ENCODE measurements at places on chromosomes 13 and 19.

DNA sequence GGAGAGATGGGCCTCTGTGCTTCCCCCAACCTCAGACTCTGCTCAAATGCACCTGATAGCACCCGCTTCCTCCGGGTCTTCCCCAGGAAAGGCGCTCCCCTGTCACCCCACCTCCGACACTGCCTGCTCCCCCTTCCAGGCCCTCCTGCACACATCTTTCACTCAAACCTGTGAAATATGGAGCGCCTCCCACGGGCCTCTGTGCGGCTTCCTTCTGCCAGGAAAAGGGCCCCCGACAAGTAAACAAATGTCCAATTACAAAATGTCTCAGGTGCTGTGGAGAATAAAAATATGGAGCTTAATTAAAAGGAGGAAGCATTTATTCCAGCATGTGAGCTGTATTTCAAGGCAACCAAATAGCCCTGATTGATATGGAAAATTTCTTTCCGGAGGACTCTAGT is 15.6 kb upstream of the CCNE1 start:
- no peak for DNase-seq

GRCh38 chr19:30695171-30695875 is 323.1 kb downstream of the ZNF536 start:
- DNase-seq, result no peak

GRCh38 chr13:109764470-109765291 is 21.7 kb downstream of the IRS2 start:
- DNase-seq, result peak; percentile 31

GRCh38 chr13:78046331-78046730 is 127.7 kb upstream of the EDNRB start:
- DNase-seq, result no peak

Data from CD4-positive, alpha-beta T cell treated with Interleukin-1 beta for 1 hour (primary cell).